ENCODE measurements at places on chromosomes 12 and 14.
A peak's percentile ranks its signal among the peaks of the same experiment; 100 is the strongest.

DNA sequence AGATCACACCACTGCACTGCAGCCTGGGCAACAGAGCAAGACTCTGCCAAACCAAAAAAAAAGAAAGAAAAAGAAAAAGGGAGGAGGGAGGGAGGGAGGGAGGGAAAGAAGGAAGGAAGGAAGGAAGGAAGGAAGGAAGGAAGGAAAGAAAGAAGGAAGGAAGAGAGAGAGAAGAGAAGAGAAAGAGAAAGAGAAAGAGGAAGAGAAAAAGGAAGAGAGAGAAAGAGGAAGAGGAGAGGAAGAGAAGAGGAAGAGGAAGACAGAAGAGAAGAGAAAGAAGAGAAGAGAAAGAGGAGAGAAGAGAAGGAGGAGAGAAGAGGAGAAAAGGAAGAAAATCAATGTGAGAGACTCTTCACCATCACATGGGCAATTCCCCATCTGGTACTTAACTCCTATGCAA is 57.6 kb upstream of the CRACR2A start:
- DNase-seq, result no peak

DNA sequence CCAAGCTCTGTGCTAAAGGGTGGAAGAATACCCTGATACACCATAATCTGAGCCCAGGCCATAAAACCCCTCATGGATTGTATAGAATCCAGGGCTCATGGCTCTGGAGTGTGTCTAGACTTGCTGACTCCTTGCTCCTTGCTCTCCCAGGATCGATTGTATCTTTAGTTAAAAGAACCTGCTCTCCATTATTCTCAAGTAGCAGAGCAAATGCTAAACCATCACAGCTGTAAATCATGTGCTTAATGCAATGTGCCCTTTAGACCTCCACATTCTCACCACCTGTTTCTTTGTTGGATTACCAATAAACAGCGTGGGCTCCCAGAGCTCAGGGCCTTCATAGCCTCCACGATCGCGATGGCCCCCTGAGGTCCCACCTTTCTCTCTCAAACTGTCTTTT is 411.6 kb upstream of the FBXO33 start:
- DNase-seq, result no peak

DNA sequence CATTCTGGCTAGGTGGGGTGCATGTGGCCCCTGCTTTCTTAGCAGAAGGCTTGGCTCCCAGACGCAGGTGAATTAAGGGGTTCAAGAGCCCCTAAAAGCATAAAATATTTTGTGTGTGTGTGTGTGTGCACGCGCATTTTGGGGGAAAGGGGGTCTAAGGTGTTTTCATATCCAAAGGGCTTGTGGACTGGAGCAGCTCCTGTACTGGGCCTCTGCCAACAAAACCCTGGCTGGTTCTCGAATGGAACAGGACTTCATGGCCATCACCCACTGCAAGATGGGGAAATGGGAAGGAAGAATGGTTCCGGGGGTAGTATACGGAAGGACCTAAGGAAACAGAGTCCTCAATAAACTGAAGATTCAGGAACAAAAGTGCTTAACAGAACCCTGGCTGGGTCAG is 3.9 kb upstream of the ATN1 start:
- no peak for DNase-seq

- DNase-seq, result no peak
Measured at GRCh38 chr12:133106253-133106652, 23.8 kb downstream of the ZNF891 start.

DNA sequence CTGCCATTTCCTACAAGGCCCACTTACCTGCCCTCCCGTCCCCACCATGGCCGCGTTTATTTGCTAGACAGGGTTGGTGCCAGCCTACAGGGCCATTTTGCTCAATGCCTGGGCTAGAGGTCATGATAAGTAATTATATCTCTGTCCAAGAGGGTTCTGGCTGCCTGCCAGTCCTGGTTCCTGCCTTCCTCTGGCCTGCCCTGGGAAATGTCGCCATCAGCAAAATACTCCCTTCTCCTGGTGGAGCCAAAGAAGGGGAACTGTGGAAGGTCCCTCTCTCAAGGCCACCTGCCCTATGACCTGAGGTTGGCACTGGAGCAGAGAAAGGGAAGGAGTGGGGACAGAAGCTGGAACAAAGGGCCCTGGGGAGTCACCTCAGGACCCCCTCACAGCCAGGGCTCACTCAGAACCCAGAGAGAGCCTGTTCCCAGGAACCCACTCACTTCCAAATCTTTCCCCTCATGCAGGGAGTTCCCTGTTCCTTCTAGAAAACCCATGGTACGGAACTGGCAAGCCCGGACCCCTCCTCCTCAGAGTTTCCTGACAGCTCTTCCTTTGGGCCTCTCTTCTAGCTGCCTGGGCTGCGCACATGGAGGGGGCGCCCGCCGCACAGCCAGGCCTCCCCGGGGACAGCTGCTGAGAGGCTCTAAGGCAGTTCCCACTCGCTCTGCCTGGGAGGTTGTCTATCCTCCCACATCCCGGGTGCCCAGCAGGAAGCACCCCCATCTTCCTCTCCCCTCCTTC is 280.5 kb downstream of the DPF3 start:
- no peak for DNase-seq

DNA sequence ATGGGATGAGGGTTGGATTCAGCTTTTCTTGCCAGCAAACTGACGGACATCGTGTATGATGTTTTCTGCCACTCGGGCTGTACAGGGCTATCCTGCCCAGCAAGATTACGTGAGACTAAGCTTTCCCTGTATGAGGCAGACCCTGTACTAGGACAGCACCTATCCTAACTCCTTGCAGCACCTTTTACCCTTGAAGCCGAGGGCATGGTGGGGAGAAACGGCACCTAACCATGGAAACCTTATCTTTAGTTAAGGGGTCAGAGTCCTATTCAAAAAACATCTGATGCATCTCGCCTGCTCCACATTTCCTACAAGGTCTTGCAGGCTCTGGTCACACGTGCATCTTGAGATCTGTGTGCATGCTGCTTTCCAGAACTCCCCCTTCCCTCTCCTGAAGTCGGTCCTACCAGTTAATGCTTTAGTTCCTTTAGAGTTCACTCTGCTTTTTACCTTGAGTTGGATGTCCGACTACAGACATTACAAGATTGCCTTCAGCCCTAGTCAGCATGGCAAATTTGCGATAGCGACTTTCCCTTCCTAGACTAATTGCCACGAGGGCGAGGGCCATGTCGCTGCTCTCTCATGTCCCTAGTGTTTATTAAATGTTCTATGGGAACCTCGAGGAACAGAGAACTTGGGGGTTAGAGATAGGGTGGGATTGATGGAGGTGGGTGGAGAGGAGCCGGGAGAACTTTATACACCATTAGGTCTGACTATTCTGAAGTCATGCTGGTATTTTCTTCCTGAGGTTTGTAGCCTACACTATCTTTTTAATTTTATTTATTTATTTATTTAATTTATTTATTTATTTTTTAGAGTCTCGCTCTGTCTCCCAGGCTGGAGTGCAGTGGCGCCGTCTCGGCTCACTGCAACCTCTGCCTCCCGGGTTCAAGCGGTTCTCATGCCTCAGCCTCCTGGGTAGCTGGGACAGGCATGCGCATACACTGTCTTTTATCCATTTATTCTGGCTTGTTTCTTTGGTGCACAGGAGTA is 6.6 kb downstream of the RAN start:
- no peak for DNase-seq

GRCh38 chr14:95495076-95495475 is 21.4 kb downstream of the SYNE3 start:
- DNase-seq, result no peak

DNA sequence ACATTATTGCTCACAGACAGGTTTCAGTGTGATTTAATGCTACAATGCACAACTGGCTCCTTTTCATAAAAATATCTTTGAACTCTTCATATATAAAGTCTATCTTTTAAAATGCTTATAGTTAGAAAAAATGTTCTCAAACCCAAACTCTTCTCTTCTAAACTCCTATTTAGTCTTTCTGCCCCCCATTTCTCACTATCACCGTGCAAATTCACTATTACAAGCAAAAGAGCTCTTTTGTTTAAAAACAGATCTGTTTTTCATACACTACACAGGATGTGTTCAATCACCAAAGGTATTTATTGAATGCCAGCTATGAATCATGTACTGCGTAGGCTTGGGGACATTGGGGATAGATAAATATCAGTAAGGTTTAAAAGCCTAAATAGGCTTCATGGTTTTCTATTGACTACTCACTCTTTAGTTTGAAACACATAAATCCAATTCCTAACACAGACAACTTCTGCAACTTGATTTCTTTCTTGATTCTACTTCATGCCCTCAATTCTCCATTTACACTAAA is 692.3 kb downstream of the C12orf50 start:
- DNase-seq, result no peak

GRCh38 chr12:44674875-44675274 is 201.2 kb downstream of the NELL2 start:
- DNase-seq, result no peak

- no peak for DNase-seq
Measured at GRCh38 chr14:21476523-21476924, 235 bp downstream of the RAB2B start.

DNA sequence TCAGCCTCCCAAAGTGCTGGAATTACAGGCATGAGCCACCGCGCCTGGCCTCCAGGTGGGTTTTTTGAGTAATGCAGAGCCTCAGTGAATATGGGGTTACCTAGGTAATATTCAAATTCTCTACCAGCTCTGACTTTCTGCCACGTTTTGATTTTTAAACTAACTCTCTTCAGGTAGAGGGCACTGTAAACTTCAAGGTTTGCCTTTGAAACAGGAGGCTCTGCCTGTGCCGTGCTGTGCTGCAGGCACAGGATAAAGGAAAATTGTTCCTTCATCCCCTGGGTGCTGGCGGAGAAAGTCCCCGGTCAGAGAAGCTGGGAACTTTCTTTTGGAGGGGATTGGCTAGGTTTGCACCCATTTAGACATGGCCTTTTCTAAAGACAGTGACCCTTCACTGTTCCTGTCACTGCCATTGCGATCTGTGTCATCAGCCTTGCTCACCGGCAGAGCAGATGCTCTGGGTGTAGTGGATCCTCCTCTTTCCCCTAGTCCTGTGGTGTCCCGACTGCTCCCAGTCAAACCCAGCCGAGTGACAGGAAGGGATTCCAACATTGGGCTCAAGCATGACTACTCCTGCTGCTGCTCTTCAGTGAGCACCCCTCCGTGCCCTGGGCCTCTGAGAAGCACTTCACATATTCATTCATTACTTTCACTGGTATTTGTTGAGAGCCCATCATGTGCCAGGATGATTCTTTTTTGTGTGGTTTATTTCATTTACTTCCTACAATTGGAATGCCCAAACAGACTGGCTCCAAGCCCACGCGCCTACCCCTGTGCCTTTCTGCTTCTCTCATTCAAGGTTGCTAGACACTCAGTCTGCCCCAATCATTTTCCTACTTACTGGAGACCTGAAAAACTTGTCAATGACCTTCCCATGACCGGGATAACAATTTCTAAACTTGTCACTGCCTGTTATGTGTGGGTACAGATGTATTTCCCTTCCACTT is 103.6 kb downstream of the TMEM30B start:
- DNase-seq, result peak; percentile 49

DNA sequence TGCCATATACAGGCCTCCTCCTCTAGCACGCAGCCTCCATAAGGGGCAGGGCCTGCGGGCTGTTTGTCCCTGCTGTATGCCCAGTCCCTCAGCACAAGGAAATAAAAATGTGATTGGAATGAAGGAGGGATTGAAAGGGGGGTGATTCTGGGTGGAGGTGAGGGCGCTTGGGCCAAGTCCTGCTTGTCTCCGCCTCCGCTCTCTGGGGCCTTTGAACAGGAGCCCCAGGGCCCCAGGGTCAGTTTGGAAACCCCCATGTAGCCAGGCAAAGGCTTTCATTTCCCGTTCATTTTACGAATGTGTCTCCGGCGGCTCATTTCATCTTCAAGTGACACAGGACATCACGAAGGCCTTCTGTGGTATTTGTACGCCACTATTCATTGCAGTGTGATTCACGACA is 4.5 kb upstream of the CACNA2D4 start:
- DNase-seq, result no peak
